ENCODE measurements at places on chromosomes 5 and 9.

DNA sequence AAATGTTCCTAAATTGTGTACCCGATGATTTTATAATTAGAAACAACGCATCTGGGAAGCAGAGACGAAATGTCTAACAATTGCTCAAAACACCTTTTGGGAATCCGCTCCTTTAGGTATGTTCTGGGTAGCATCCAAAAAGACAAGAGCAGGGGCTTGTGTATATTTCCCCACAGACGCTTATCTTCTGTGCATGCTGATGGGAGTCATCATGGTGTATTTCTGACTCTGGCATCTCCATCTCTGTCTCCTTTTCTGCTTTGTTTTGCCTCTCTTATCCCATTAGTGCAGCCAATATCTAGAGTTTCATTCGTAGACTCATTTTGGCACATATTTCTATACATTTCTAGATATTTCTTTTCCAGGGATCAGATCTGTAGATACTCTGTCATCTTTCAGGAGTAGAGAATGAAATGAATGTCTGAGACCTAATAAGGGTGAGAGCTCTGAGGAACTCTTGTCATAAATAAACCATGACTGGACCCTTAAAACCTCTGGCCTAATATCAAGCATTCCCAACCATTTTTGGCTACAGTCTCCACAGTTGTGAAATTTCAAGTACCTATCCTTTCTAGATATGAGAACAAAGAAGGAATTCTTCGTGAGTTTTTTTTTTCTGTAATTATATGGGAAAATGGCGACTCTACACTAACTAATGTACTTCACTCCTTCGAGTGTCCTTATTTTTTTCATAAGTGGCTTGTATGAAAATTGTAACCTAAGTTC lies 508.2 kb downstream of the ACTL7B start:
- no peak for DNase-seq

- no peak for DNase-seq
These were observed 18.4 kb downstream of the POU5F2 start for GRCh38 chr5:93723005-93723404.

DNA sequence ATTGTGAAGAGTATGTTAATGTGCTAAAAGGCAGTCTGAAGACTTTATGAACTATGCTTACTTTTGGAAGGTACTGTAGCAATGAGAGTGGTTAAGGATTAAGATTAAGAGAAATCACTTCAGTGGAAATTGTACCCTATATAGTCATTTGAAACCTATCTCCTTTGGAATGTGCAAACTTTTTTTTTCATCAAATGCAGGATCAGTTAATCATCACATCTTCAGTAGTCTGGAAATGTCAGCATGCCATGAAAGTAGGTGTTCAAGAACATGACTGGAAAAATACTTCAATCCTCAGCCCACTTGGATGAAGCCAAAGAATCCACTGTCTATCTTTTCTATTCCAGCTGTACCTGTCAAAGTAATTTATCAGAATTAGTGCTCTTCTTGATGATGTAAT lies 157.8 kb upstream of the TMEM161B start:
- no peak for DNase-seq

- no peak for DNase-seq
These were observed 118.8 kb downstream of the PRDM6 start for GRCh38 chr5:123207852-123208251.

- DNase-seq, result no peak
These were observed 478.3 kb upstream of the EDIL3 start for GRCh38 chr5:84863020-84863419.

DNA sequence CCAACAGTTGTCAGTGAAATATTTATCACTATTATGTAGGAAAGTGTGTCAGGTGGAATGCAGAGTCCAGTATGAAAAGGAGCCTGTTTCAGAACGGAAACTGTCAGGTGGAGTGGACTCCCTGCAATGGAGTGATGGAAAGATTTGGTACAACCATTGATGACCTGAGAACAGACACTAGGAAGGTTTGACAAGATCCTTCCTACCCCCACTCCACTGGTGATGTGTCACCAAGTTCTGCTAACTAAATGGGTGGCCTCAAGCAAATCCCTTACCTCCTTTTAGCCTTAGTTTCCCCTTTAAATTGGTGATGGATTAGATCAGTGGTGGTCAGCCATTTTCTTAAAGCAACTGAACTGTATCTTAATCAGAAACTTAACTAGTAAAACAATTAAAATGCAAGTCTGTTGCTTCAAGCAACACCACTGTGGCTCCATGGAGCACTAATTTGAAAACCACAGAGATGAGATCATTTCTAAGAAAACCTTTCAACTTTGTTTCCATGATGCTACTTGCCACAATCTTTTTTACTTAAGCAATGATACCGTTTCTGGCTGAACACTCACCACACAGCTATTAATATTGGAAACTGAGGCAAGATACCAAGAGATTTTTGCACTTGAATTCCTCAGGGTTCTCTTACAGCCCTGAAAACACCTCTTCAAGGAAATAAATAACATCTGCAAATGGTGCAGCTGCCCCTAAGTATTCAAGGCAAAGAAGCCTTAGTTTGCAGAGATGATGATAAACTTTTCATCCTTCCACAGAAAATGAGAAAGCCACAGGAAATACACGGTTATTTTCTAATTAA lies 140.6 kb downstream of the ERCC6L2 start:
- no peak for DNase-seq

All from T-helper 9 cell (primary cell).